ENCODE measurements at places on chromosomes 13 and 19. TPM values are rescaled to one million over a fixed set of nuclear protein-coding genes. Genes with fewer than 3 reads are reported as not detected.

DNA sequence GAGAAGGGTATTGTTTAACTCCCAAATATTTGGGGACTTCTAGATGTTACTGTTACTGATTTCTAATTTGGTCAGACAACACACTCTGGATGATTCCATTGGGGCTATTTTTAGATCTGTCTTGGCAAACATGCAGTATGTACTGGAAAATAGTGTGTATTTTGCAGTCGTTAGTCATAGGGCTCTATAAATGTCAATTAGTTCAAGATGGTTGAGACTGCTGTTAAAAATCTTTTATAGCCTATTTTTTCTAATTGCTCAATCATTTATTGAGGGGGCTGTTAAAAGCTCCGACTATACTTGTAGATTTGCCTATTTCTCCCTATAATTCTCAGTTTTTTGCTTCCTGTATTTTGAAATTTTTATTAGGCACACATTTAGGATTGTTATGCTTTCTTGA is 31.4 kb downstream of the PPP5C start:
- peaks cover 67% of the 10 kb centered on the region for H3K4me1 ChIP-seq
- H3K27ac ChIP-seq, result peak overlapping the region; percentile 81
- H3K4me3 ChIP-seq, result no peak overlapping the region

DNA sequence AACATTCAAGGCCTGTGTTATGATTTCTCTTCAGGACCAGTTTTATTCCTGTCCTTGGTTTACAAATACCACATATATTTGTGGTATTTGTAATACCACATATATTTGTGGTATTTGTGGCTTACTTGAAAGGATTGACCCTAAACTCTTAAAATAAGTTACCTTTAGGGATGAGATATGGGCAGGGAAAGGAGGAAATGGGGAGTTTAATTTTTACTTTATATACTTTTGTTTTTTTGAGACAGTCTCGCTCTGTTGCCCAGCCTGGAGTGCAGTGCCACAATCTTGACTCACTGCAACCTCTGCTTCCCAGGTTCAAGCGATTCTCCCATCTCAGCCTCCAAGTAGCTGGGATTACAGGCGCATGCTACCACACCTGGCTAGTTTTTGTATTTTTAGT is 2.3 kb upstream of the TGDS start:
- no peak for DNase-seq
- peaks cover 40% of the 10 kb centered on the region for H3K4me1 ChIP-seq
- H3K36me3 ChIP-seq, result no peaks in the 10 kb centered on the region
- no peak overlapping the region for H3K4me3 ChIP-seq
- no peak overlapping the region for H3K27ac ChIP-seq

DNA sequence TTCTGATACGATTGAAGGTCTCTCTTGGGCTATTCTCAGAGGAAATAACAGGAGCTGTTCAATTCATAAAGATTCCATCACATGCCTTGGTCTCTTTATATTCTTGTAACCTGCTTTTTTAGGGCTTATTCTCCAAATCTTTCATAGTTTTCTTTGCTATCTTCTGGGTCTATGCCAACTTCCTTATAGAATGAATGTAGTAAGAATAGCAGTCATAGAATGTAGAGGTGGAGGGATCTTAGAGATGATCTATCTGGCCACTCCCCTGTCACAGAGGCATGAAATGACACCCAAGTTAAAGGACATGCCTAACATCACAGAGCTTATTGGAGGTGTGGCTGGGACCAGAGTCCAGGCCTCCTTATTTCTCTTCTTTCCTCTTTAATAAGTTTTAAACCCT is 13.2 kb downstream of the LCP1 start:
- H3K27ac ChIP-seq, result no peak overlapping the region
- DNase-seq, result no peak
- no peaks in the 10 kb centered on the region for H3K27me3 ChIP-seq
- H3K36me3 ChIP-seq, result no peaks in the 10 kb centered on the region

GRCh38 chr19:42531313-42531712 is 3.0 kb upstream of the CEACAM1 start:
- no peaks in the 10 kb centered on the region for H3K4me1 ChIP-seq
- no peak for DNase-seq
- H3K27me3 ChIP-seq, result peaks cover 14% of the 10 kb centered on the region
- no peak overlapping the region for H3K27ac ChIP-seq

GRCh38 chr19:39223703-39224279 is 19.7 kb upstream of the SYCN start:
- H3K27ac ChIP-seq, result no peak overlapping the region
- H3K36me3 ChIP-seq, result no peaks in the 10 kb centered on the region
- H3K4me1 ChIP-seq, result no peaks in the 10 kb centered on the region
- no peak for DNase-seq
- peaks cover 35% of the 10 kb centered on the region for H3K27me3 ChIP-seq

Gene MISP3
- total RNA-seq, result 2.0 TPM

DNA sequence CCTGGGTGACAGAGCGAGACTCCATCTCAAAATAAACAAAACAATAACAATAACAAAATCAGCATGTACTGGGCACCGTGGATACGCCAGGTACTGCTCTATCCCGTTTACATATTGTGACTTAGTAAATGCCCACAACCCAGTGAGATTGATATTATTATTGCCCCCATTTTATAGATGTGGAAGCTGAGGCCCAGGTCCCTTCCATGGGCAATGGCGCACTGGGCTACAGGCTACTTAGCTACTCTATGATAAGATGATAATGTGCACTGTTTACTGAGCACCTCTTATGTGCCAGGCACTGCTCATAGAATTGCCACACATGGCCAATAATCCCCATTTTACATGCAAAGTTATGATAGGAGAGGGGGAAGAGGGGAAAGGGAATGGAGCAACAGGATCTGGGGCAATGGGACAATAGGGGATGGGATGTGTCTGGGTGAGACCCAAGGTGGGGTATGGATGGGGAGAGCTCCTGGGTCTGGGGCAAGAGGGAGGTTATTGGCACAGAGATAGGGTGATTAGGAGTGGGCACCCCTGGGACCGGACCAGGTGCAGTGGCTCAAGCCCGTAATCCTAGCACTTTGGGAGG is 5.4 kb downstream of the KCNN4 start:
- no peak overlapping the region for H3K27ac ChIP-seq
- H3K27me3 ChIP-seq, result peaks cover 6% of the 10 kb centered on the region
- DNase-seq, result no peak
- H3K36me3 ChIP-seq, result no peaks in the 10 kb centered on the region
- no peak overlapping the region for H3K4me3 ChIP-seq

Gene ZNF222
- total RNA-seq, result 8.5 TPM

DNA sequence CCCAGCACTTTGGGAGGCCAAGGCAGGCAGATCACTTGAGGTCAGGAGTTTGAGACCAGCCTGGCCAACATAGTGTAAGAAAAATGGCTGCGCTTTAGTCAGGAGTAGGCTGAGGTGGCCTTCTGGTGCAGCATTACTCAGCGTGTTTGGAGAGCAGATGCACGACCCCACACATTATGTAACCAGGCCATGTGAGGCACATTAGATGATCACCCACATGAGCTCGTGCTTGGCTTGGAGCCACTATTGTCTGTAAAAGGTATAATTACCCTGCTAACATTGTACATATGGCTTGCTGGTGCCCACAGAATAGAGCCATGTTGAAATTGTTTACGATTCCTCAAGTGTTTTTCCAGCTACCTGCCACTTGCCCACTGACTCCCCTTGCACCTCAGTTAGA is 24.0 kb upstream of the SCEL start:
- no peak for DNase-seq
- H3K4me1 ChIP-seq, result peaks cover 22% of the 10 kb centered on the region
- H3K27ac ChIP-seq, result no peak overlapping the region
- peaks cover 3% of the 10 kb centered on the region for H3K27me3 ChIP-seq
- no peak overlapping the region for H3K4me3 ChIP-seq
- no peaks in the 10 kb centered on the region for H3K36me3 ChIP-seq

- H3K27me3 ChIP-seq, result no peaks in the 10 kb centered on the region
- H3K4me1 ChIP-seq, result peaks cover 16% of the 10 kb centered on the region
- H3K36me3 ChIP-seq, result peaks cover 10% of the 10 kb centered on the region
- no peak overlapping the region for H3K4me3 ChIP-seq
These were observed 14.7 kb downstream of the RAP2A start for GRCh38 chr13:97448503-97449251.

DNA sequence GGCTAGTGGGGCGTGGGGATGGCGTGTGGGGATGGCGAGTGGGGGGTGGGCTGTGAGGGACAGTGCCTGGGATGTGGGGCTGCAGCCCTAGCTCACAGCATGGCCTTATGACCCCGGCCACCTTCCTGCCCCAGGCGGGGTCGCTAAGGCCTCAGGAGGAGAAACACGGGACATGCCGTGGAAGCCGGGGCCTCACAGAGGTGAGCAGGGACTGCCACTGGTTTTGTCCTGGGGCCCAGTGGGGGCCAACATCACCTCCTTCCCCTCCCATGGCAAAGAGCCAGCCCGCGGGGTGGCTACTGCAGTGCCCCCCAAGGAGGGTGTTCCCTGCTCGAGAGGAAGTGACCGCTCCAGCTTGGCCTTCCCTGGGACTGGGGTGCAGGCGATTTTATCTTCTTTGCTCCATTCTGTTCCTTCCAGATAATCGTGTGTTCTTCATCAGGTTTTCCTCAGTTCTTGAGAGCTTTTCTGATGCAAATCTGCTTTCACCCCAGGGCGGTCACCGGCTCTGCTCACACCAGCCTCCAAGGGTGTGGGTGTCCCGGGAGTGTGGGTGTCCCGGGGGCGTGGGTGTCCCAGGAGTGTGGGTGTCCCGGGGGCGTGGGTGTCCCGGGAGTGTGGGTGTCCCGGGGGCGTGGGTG is 1.2 kb downstream of the F7 start:
- H3K27ac ChIP-seq, result no peak overlapping the region
- H3K4me3 ChIP-seq, result no peak overlapping the region
- DNase-seq, result no peak
- no peaks in the 10 kb centered on the region for H3K36me3 ChIP-seq
- H3K4me1 ChIP-seq, result no peaks in the 10 kb centered on the region
- H3K27me3 ChIP-seq, result peaks cover 2% of the 10 kb centered on the region

GRCh38 chr19:46840498-46840942 is 10.1 kb downstream of the AP2S1 start:
- no peak overlapping the region for H3K4me3 ChIP-seq
- H3K27me3 ChIP-seq, result no peaks in the 10 kb centered on the region
- peaks cover 22% of the 10 kb centered on the region for H3K36me3 ChIP-seq

DNA sequence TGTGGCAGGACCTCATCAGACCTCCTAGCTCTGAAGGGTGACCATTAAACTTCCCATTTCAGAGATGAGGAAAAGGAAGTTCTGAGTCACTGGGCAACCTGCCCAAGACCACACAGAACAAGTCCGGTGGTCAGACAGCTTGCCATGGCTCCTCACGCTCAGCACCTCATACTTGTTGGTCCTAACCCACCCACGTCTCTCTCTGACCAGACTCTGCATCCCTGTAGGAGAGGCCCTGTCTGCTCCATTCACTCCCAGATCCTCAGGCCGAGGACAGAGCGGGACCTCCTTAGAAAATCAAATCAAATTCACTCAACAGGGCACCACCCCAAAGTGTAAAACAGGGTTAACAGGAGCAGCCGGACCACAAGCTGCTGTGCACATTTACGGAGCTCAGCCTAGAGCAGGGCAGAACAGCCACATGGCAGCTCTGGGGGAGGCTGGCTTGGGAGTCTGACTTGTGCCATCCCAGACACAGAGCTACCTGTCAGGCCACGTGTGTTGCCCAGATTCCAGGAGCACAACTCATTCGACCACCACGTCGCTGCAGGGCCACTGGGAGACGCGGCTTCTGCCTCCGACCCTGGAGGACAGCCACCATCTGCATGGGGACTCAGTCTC is 1.7 kb downstream of the MIER2 start:
- DNase-seq, result peak; percentile 73
- peaks cover 58% of the 10 kb centered on the region for H3K4me1 ChIP-seq
- H3K27me3 ChIP-seq, result no peaks in the 10 kb centered on the region
- H3K36me3 ChIP-seq, result peaks cover 9% of the 10 kb centered on the region

GRCh38 chr13:26052337-26052736 is 521 bp upstream of the SHISA2 start:
- no peak for DNase-seq
- H3K4me3 ChIP-seq, result peak overlapping the region; percentile 91

DNA sequence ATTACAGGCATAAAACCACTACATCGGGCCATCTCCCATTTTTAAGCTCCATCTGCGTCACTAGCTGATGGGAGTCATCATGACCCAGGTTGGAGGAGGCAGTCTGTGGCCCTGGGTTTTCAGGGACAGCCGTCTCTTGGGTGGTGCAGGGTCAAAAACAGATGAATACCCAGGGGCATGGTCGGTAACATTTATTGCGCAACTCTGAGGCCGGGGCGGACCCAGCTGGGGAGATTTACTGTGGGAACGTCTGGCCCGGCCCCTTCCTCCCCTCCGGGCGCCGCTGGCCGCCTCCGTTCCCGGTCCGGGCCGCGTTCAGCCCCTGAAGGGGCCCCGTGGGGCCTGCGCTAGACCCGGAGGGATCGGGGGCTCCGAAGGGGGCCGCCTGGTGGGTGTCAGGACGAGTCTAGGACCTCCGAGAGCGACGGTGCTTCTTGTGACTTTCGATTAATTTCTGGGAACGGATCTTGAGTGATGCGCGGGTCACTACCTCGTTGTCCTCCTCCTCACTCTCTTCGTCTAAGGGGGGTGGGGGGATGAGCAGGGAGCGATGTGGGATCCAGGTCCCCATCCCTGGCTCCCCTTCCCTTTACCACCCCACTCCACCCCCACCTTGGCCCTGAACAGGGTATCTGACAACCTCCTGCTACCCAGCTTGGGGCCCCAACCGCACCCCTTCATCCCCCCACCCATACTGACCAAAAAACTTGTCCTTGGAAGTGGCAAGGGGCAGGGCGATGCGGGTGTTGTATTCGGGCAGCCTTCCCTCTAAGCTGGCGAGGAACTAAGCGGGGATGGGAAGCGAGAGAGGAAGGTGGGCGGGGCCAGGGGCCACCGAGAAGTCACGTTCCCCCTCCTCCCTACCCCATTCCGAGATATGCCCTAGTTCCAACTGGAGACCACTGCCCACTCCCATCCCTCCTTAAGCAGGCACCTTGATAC is 1.6 kb upstream of the RGL3 start:
- no peaks in the 10 kb centered on the region for H3K36me3 ChIP-seq
- peaks cover 40% of the 10 kb centered on the region for H3K27me3 ChIP-seq

DNA sequence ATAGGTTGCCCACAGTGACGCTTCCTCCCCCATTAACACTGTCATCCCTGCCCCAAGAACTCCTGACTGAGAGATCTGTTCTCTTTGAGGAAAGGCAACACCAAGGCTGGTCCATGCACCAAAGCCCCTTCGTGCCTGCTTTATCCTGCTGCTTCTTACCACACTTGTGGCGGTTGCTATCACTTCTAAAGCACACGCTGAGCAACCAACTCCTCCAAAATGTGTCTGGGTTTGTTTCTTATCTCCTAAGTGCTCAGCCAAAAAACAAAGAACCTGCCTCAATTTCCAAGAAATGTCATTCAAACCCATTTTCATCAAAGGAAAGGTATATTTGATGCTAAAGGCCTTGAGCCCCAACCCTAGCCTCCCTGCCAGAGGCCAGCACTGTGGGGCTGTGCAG is 14.6 kb downstream of the ATP7B start:
- no peak for DNase-seq
- H3K27me3 ChIP-seq, result no peaks in the 10 kb centered on the region
- peaks cover 27% of the 10 kb centered on the region for H3K4me1 ChIP-seq
- no peak overlapping the region for H3K4me3 ChIP-seq
- peak overlapping the region; percentile 69 for H3K27ac ChIP-seq
- no peaks in the 10 kb centered on the region for H3K36me3 ChIP-seq

GRCh38 chr19:5738423-5738822 is 18.0 kb downstream of the CATSPERD start:
- H3K4me1 ChIP-seq, result no peaks in the 10 kb centered on the region
- no peaks in the 10 kb centered on the region for H3K36me3 ChIP-seq
- peaks cover 11% of the 10 kb centered on the region for H3K27me3 ChIP-seq
- no peak overlapping the region for H3K4me3 ChIP-seq
- DNase-seq, result no peak

Data from chondrocyte (in vitro differentiated cells).